ENCODE measurements at places on chromosomes 4 and X.

DNA sequence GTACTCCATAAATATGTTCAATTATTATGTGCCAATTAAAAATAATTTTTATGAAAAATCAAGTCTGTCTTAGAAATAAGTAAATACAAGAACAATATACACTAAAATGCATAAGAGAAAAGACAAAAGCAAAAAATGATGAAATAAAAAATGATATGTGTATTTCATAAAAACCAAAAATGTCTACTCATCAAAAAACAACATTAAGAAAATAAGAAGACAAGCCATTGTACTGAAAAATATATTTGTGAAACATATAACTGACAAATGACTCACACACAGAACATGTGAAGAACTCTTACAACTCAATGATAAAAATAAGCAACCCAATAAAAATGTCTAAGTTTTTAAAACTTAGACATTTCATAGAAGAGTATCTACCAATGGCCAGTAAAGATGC lies 34.1 kb upstream of the ENOX2 start:
- DNase-seq = no peak

DNA sequence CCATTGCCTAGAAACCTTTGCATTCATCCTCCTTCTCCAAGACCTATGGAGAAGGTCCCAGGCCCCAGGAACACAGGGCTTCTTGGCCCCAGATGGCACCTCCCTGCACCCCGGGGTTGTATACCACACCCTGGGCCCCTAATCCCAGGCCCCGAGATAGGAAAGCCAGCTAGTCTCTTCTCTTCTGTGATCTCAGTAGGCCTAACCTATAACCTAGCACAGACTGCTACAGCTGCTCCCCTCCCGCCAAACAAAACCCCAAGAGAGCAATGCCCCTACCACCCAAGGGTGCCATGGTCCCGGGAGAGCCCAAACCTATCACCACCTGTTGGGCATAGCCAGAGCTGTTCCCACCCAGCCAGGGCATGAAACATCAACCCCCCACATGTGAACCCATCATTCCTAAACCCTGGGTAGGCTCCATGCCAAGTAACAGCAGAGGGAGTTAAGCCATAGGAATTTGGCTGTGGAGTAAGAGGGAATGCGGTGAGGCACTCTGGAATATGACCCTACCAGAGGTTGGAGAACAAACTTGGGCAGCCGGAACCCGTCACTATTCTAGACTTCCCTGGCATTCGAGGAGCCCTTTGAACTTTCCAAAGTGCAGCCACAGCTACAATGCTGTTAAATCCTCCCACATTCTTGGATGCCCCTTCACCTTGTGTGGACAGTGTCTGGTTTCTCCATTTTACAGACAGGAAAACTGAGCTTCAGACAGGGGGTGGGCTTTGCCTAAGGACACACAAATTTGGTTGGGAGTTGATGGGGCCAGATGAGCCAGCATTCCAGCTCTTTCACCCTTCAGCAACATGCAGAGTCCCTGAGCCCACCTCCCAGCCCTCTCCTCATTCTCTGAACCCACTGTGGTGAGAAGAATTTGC lies 10.9 kb upstream of the SASH3 start:
- DNase-seq = peak; percentile 10

GRCh38 chrX:140822861-140823260 lies 113.3 kb downstream of the LINC00632 start:
- no peak for DNase-seq

GRCh38 chr4:5638316-5638715 lies 70.0 kb downstream of the EVC2 start:
- peak; percentile 61 for DNase-seq

DNA sequence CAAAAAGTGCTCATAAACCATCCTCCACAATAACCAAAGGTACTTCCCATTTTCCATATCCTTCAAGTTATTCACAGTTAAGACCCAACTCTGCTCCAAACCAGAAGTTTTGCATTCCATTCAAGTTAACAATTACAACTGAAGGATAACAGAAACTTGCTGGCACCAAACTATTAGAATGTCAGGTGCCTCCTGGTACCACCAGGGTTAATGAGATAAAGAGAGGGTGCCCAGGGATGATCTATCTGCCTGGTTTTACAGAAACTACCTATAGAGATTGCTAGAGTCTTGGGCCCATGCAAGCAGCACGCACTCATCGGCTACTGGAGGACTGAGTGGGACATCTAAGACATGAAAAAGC lies 114.6 kb downstream of the RBM47 start:
- no peak for DNase-seq

- DNase-seq = no peak
Measured at GRCh38 chr4:17866810-17867209, 56.0 kb downstream of the NCAPG start.

DNA sequence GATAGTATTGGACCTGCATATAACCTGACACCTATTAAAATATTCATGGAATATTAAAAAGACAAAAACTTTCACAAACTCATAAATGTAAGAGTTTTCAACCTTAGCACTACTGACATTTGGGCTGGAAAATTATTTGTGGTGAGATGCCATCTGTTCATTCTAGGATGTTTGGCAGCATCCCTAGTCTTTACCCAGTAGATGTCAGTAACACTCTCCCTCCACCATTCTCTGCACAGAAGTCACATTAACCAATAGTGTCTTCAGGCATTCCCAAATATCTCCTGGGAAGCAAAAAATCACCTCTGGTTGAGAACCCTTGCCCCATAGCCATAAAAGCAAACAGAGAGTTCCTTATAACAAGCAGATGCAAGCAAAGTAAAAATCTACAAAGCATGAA lies 41.4 kb upstream of the NDST4 start:
- peak; percentile 12 for DNase-seq

GRCh38 chr4:112895811-112896608 lies 153.4 kb upstream of the ANK2 start:
- no peak for DNase-seq

- DNase-seq = no peak
Measured at GRCh38 chrX:148504506-148504905, 4.1 kb downstream of the AFF2 start.

DNA sequence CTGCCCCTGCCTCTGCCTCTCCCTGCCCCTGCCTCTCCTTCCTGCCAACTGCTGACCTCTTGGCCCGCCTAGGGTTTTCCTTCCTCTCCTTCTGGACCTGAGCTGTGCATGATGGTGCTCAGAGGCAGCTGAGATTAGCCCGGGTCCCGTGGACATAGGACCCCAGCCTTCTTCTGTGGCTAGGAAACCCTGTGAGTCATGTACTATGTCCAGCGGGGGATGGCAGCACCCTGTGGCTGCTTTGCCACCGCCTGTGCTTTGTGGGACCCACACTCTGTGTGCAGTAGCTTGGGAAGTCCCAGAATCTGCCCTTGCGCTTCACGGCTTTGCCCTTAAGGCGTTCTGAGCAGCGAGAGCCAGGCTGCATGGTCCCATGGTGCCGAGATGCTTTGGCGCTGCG lies 105.5 kb upstream of the PSAPL1 start:
- no peak for DNase-seq

DNA sequence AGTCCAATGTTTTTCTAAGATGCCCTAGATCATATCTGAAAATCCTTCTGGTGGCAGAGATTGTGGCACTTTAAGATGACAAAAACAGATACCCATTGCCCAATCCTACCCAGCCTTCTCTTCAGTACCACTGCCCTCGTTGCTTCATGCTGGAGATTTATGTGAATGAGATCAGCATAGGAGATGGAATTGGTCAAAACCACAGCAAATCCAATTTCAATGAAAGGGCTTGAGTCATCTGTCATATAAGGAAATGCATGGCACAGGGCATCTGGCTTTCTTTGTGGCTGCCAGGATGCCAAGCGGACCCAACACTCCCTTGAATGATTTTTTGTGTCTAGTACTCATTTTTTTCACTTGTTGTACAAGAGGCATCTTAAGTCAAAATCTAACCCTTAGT lies 16.8 kb downstream of the AFF2 start:
- peak; percentile 1 for DNase-seq

DNA sequence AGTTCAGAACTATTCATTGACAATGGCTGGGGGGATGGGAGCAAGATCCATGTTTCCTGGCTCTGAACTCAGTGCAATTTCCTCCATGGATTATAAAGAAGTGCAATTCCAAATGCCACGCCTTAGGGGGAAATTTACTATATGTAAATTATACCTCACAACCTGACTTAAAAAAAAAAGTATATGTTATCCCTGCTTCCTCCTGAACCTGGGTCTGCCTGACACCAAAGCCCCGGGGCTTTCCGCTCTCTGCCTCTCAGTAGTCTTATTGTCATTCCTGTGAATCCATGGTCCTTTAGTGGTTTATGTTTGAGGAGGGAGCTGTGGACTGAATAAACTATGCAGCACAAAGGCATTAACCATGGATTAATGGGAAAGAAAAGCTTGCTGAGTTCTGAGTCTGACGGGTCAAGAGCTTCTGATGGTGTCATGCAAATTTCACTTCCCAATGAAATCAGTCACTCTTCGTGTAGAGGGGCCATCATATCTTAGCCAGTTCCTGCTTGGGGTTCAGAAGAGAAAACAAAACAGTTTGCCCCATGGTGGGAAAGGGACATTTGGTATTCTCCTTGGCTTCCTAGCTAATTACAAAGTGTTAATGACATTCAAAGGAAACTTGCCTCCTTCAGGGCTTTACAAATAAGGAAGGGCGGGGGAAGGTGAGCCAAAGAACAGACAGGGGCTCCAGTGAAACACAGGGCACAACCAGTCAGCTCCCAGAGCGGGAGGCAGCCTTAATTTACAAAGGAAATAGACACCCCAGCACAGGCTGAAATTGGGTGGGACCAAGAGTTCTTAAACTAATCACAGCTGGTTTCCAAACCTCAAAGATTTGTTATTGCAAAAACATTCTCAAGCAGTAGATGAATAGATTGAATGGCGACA lies 14.3 kb downstream of the FAM9C start:
- peak; percentile 6 for DNase-seq

DNA sequence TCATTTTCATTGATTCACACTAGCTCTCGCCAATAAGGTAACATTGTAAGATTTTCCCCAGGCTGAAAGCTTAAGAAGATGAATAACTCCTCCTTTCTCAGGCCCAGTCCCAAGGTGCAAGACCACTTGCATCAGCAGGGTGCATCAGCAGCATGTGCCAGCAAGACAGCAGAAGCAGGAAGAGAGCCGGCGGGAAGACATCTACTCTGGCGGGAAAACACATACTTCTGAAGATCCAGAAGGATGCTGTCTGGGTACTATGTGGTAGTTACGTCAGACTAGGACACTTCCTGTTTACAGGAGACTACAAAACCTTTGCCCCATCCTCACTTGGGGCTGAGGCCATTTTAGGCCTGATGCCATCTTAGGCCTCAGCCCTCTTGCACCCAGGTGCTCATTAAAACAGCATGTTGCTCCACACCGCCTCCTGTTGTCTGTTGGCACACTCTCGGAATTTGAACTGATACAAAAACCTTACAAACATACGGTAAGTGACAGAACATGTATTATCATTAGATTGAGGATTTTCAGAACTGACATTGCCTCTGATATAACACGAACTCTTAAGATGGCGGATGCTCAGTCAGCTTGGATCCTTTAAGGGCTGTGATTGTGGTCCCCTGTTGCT lies 886.5 kb upstream of the EPHA5 start:
- no peak for DNase-seq
